ENCODE measurements at places on chromosomes 11 and 22.

DNA sequence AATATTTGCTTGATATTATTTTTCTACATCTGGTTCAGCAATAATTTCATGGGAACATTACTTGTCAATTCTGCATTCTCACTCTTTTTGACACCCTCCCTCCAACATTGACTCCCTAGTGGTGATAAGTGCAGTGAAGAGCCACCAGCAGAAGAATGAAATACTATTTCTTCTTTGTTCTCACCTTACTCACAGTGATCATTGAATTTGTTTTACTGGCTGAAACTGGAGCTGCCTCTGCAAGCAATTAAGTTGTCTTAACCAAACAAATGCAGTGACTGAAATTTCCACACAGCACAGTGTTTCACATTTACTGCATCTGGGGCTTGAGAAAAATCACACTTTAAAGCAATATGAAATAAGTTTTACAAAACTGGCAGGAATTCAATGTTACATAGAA is 189.8 kb downstream of the JRKL start:
- no peak for DNase-seq

GRCh38 chr22:23751441-23751996 is 607 bp upstream of the ZNF70 start:
- DNase-seq, result no peak

DNA sequence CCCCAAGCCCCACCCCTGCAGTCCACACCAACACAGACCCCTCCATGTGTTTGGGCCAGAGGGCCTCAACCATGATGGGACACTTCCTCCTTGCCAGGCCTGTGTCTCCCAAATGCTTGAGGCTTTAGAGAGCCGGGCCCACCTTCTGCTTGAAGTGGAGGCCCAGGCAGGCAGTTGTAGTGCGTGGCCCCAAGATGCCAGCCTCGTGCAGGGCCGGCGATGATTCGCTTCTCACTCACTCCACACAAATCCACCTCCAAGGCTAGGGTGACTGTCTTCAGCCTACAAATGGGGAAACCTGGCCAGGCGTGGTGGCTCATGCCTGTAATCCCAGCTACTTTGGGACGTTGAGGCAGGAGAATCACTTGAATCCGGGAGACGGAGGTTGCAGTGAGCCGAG is 5.7 kb downstream of the PRR5 start:
- no peak for DNase-seq

DNA sequence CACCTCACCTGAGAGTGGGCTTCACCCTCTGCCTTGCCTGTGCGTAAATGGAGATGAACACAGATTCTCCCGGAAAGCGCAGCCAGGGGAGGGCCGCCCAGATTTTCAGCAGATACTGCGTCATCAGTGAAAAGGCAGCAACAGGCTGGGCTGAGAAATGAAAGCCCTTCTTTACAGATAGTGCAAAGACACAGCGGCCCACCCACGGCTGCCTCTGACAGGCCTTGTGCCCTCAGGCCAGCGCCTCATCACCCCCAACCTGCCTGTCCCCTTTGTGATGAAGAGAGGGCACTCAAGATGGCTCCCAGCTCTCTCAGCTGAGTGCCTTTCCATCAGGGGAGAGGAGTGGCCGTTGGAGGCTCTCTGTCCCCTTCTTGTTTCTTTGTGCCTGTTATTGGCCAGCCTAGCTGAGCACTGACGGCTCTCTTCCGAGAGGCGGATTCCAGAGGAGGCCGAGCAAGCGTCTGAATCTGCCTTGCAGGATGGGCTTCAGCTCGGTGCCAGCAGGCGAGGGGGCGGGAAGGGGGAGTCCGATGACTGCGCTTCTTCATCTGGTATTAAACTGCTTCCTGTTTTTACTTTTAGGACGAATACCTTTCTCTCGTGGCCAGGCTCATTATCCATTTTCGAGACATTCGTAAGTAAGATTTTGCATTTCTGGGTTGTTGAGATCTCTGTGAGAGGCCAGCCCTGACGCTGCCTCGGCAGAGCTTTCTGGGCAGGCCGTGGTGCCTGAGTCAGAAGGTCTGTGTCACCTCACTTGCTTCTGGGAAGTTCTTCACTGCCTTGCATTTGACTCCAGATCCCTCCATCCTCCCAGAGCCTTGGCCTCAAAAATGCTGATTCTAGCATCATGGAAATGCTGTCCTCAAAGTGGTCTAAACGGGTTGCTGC is 43.7 kb downstream of the MED15 start:
- DNase-seq, result no peak

DNA sequence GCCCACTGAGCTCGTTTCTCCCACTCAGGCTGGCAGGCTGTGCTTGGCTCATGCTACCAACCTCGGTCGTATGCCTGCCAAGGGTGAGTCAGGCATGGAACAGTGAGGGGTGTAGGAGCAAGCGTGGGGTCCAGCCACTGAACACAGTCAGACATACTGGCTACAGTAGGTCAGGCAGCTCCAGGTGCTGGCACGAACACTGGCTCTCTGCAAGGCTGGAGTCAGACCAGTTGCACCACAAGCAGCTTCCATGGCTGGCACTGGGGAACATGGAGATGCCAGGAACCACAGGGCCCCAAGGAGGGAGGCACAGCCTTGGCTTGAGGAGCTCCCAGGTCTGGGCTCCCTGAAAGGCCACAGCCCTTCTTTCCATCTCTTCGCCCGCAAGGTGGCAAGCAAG is 410.7 kb upstream of the KIRREL3 start:
- DNase-seq, result no peak

DNA sequence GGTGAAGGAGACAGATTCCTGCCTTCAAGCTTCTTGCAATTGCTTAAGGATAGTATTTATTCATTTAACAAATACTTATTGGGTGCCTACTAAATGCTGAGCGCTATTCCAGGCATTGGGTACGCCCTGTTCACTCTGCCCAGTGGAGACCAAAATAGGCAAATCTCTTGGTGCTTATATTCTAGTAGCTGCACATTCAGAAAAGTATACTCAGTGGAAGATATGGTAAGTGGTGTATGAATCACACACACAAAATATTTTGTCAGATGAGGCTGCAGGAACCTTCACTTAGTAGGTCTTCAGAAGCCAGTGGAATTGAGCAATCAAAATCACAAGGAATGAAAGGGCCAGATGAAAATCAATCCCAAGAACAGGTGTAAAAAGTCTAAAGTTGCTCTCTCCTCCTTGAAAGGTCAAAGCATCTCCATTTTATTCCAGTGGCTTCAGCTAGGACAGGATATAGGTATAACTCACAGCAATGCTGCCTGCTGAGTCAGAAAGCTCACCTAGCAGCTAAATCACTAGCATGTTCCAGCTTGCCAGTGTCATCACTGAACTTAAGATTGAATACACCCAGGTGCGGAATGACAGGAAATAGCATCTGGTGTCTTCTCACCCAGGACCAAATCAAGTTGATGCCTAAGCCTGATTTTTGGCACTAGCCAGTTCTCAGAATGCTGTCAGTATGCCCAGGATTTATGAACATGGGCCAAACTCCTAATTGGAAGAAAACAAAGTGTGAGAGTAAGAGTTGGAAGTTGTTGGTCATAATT is 83.9 kb downstream of the AMOTL1 start:
- no peak for DNase-seq

- peak; percentile 70 for DNase-seq
Observed at GRCh38 chr22:38034278-38034882, 22.8 kb upstream of the PICK1 start.

GRCh38 chr11:71477641-71478527 is 24.9 kb downstream of the NADSYN1 start:
- no peak for DNase-seq

DNA sequence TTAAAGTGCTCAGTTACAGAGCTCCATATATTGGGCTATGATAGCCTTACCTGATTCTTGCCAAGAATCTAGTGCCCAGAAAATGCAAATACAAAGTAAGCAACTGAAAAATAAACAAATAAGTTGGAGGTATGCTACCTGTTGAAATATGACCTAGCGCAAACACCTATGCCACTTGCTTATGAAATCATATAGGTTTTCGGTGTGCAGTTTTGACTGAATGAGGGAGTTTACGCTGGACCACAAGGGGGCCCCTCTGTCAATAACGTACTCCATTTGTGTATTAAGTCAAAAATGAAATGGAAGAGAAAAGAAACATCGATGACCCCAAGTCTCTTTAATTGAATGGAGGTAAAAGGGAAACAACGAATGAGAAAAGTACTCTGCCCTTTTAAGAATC is 84.9 kb upstream of the TRIM77 start:
- no peak for DNase-seq

DNA sequence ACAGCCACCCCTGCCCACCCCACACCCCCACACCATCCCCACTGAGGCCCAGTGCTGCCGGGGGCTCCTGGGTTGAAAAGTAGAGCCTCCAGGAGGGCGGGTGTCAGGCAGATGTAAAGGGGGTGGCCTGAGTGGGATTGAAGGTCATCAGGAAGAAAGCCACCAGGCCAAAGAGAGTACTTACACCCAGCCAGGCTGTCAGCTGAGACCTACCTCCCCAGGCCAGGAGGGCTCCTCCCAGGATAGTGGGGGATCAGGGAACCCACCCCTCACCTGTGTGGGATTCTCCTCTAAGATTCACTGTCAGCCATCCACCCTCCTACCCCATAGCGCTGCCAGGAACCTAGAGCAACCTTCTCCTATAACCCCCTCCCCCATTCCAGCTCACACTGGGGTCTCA is 17.2 kb upstream of the FCHSD2 start:
- no peak for DNase-seq

GRCh38 chr22:17965538-17966402 is 58.6 kb downstream of the MICAL3 start:
- DNase-seq, result no peak

DNA sequence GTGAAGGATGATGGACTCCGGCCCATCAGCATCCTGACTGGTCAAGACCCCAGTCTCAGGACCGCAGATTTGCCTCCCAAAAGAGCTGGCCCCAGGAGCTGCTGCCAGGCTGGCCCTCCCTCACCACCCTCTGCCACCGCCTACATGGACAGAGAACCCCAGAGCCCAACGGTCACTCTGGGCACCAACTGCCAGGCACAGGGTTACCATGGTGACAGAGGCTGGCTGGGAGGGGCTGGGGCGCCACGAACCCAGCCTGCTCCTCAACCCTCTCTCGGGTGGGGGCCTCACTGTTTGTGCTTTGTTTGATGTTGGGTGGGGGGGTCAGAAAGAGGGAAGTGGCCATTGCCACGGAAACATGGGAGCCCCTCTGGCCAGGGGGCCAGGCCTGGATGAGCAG is 55.8 kb downstream of the ELFN2 start:
- DNase-seq, result no peak

DNA sequence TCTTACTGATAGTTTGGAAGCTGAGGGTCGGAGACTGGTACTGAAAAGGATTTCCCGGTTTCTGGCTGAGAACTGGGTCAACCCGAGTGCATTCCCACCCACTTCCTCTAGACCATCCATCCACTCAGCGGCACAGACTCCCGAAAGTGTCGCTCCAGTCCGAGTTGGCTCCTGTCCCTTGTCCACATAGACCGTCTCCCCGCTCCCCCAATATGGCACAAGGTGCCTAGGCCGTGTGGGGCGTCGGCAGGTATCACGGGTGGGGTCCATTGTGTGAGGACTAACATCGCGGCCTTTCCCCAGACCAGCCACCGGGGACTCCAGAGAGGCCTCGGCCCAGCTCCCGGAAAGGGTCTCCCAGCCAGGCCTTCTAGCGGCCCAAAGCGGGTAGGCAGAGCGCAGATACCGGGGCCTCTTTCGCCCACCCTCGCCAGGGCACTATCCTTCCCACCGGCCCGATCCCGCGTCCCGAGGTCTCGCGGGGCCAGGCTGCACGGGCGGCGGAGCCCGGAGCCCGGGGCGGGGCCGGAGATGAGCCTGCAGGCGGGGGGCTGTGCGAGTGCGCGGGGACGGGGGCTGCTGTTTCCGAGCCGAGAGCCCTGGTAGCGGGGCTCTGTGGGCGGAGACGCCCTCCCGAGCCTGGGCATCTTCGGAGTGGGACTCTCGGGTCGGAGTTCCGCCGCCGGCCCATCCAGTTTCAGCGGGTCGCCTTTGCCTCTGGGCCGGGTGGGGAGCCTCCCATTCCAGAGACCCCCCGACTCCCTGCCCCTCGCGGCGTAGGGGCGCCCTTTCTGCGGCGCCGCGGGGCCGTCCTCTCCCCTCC is 21.1 kb downstream of the SERPINH1 start:
- peak; percentile 70 for DNase-seq

DNA sequence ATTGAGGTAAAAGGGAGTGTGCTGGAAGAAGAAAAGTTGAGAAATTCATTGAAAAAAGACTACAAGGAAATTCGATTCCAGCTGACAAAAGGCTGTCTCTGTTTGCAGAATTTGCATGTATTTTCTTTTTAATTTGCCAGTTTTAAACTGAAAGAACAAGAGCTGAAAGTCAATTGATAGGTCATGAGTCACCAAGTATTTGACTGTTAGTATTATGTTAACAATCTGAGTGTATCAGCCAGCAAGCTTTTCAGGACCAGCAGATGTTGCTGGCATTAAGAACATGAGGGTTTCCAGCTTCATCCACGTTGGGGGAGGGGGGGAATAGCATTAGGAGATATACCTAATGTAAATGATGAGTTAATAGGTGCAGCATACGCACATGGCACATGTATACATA is 726.7 kb downstream of the METTL15 start:
- no peak for DNase-seq

- DNase-seq, result no peak
Observed at GRCh38 chr11:111409915-111410314, 30.8 kb upstream of the POU2AF1 start.

DNA sequence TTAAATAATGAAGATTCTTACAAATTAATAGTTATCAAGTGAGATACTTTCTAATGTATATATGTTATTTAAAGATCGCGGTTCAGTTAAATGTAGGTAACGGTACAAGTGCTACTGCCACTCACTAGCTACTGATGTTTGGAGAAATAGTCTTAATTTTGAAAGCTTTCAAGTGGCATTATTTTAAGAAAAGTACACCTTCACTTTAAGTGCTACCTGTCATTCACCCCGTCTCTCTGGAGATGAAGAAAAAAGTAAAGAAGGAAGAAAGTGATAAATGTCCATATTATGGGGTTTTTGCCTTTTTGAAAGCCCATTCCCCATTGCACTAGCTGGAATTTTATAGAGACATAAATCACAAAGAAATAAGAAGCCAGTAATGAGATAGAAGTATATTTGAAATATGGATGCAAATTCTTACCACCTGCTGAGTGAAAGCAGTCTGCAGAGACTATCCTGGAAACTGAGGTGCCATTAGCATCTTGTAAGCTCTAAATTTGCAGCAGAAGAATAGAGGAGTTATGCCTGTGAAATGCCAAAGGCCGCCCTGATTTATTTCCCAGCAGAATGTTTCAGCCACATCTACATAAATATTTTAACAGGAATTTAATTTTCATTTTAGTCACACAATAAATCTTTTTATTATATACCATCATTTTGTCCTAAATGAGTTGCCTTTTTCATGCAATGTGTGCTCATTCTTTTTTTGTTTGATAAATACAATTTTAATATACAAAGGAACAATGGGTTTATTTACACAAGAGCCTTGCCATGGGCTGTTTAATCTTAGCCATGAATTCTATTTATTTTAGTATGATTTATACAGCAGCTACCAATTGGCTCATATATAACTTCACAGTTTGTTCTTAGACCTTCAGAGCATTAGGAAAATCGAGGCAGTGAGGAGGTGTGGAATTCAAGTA is 489.9 kb upstream of the RAG2 start:
- DNase-seq, result no peak

- no peak for DNase-seq
Observed at GRCh38 chr11:100756559-100756958, 69.5 kb downstream of the ARHGAP42 start.

GRCh38 chr11:102950622-102951081 is 4.9 kb downstream of the MMP13 start:
- DNase-seq, result no peak

GRCh38 chr11:111446404-111447111 is 65.6 kb downstream of the BTG4 start:
- DNase-seq, result peak; percentile 59
